Stimulated activated CD8-positive, alpha-beta memory T cell treated with anti-CD3 and anti-CD28 coated beads, Interleukin-7, amount 100 ng/mL, for 1 hour (primary cell): ENCODE measurements at places on chromosomes 7 and 10.

DNA sequence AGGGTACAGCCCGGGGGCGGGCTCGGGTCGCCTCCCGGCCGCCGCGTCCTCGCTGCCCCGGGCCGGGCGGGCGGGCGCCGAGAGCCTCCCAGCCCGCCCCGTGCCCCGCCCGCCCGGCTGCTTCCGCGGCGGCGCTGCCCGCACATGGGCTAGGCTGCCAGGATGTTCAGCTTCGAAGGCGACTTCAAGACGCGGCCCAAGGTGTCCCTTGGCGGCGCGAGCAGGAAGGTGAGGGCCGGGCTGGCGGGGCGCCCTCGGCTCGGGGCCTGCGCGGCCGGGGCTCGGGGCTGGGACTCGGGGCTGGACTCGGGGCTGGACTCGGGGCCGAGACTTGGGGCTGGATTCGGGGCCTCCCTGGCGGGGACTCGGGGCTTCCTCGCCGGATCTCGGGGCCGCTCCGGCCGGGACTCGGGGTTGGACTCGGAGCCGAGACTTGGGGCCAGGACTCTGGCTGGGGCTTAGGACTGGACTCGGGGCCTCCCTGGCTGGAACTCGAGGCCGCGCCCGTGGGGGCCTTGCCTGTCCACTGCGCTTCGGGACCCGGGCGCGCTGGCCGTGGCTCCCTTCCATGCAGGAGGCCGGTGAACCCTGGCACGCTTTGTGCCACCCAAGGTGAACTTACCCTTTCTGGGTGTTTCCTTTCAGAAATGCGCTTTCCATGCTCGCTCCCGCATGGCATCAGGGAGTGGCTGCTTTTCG lies 534 bp downstream of the UBE3C start:
- peak; percentile 34 for DNase-seq

- no peak for DNase-seq
Measured at GRCh38 chr10:45660876-45661411, 11.6 kb downstream of the ZFAND4 start.

- DNase-seq, result no peak
Measured at GRCh38 chr7:99131290-99131689, 12.6 kb downstream of the SMURF1 start.

DNA sequence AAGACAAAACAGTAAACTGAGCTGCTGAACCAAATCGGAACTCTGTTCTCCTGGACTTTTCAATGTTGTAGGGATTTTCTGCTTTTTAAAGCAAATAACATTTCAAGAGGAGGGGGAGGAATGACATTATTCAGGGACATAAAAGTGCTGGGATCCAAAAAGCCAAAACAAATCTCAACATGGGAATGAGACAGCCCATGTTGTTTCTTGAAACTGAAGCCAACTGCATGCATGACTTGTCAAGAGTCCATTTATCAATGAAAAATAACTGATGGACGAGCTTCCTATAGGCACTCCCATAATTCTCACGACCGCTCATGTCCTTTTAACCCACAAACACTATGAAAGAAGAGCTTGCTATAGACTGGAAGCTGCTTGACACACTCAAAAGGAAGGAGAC lies 27.8 kb downstream of the FAM53B start:
- DNase-seq, result no peak

- DNase-seq, result no peak
Measured at GRCh38 chr10:48590945-48591344, 13.9 kb downstream of the ARHGAP22 start.

DNA sequence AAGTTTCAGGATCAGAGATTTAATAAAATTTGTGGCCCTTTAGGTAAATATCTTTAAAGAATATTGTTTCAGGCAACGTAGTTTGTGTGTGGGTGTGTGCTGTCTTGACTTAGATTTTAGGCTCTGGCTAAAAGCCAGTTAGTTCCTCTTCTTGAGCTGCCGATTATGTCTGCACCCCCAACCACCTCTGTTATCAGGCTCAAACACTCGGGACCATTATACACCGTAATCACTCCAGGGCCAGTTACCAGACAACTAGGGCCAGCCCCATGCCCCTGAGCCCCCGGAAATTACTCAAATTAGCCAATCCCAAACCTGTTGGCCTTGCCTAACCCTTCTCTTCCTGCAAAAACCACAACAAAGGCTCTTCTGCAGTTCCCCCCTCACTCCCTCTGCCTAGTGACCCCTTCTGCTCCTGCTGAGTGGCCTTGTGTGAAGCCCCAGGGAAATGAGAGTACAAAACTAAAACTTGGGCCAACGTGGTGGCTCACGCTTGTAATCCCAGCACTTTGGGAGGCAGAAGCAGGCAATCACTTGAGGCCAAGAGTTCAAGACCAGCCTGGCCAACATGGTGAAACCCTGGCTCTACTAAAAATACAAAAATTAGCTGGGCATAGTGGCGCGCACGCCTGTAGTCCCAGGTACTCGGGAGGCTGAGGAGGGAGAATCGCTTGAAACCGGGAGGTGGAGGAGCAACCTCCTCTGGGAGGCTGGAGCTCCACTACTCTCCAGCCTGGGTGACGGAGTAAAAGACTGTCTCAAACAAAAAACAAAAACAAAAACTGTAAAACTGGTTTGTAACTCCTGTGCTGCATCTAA lies 9.2 kb upstream of the HNRNPF start:
- DNase-seq, result no peak

GRCh38 chr10:36057180-36057579 lies 415.1 kb upstream of the FZD8 start:
- no peak for DNase-seq

GRCh38 chr10:11414314-11415038 lies 197.0 kb downstream of the USP6NL start:
- DNase-seq, result no peak

- DNase-seq, result no peak
Measured at GRCh38 chr10:130726996-130727725, 584.4 kb downstream of the TCERG1L start.

GRCh38 chr7:1278543-1278942 lies 45.9 kb downstream of the UNCX start:
- DNase-seq, result no peak

- no peak for DNase-seq
Measured at GRCh38 chr7:122384528-122384927, 80.0 kb upstream of the FEZF1 start.

DNA sequence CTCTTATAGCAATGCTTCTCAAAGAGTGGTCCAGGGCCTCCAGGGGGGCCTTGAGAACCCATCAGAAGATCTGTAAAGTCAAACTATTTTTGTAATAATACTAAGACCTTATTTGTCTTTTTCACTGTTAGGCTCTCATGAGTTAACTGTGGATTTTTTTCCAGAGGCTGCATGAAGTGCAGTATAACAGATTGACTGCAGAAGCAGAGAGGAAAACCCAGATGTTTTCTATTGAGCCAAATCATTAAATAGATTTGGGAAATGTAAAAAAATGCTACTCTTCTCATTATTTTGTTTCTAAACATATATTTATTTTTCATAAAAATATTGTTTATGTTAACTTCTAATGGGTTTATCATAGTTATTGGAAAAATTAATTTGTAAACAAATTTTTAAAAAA lies 589.0 kb upstream of the LRRTM3 start:
- DNase-seq, result no peak

- DNase-seq, result no peak
Measured at GRCh38 chr10:127497685-127498084, 51.4 kb upstream of the NPS start.

- no peak for DNase-seq
Measured at GRCh38 chr10:77026148-77026547, 611.5 kb downstream of the KCNMA1 start.

GRCh38 chr7:74483402-74484336 lies 30.0 kb downstream of the GTF2IRD1 start:
- no peak for DNase-seq

DNA sequence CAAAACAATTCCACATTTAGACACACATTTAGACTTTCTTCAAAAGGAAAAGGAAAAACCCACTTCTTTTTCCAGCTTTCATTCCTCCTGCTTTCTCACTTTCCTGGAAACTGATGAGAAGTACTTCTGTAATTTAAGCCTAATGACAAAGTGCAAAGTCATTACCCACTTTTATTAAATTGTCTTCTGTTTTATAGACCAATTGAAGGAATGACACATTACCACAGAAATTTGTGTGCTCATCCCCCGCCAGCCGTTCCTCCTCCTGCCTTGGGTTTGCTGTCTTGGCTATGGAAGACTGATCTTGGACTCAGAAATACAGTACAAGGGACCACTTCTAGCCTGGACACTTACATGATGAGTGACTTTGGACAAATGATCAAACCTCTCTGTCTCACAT lies 717.8 kb downstream of the SORCS3 start:
- DNase-seq, result no peak

- DNase-seq, result no peak
Measured at GRCh38 chr10:57294698-57295097, 933.6 kb upstream of the ZWINT start.

- no peak for DNase-seq
Measured at GRCh38 chr10:1329622-1330021, 273.4 kb downstream of the WDR37 start.

- no peak for DNase-seq
Measured at GRCh38 chr7:143512488-143513340, 35.0 kb downstream of the TAS2R41 start.

GRCh38 chr7:64313740-64314491 lies at the start of gene ZNF736:
Gene ZNF736, plus strand, starts transcription at chr7:64313961. Its CDS starts 190 bp downstream, at chr7:64314151.
- peak; percentile 71 for DNase-seq

DNA sequence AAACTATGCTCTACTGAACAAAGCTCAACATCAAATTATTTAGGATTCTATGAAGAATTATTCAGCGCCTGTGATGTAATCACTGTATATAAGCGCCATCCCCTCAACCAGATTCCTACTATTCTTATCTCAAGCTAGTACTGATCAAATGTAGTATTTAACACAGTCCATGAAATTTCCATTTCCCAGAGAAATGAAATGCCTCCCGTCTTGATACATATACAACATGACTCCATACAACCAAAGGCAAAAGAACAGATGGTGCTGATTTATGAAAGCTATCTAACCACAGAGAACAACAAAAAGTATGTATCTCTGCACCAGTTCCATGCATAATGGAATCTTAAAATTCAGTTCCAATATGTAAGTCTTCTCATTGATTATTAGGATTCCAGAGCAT lies 406.1 kb downstream of the PARD3 start:
- no peak for DNase-seq

- DNase-seq, result no peak
Measured at GRCh38 chr7:34298492-34299013, 359.5 kb upstream of the NPSR1 start.

GRCh38 chr10:47406548-47406869 lies 22.4 kb upstream of the ZNF488 start:
- DNase-seq, result no peak

- no peak for DNase-seq
Measured at GRCh38 chr7:80277434-80278427, 143.1 kb downstream of the GNAI1 start.

DNA sequence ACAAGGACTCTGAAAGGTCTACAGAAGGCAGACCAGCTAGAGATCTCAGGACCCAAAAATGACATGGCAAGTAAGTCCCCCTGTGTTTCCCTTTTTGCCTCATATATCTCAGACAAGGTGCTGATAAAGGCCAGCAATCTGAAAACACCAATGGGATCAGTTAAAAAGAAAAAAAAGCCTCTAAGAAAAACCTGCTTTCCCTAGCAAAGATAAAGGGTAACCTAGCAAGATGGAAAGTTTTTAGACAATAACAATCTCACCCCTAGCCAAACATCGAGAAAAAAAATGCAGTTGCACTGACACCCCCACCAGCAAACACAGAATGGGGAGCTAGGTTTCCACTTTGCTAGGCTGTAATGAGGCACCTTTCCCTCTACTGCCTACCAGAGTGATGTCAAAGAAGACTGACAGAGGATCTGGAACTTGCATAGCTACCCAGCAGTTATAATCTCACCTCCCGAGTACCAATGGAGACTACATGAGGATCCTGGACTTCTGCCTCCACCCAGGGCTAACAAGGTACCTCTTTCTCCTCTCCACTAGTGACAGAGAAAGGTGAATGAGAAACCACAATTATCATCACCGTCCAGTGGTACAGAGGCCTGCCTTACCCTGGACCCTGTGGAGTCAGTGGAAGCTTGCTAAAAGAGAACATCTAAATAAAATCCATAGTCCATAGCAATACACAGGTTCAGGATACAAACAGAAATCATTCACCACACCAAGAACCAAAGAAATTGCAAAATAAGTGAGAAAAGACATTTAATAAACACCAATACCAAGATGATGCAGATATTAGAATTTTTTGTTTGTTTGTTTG lies 240.8 kb downstream of the ARHGAP12 start:
- DNase-seq, result no peak

DNA sequence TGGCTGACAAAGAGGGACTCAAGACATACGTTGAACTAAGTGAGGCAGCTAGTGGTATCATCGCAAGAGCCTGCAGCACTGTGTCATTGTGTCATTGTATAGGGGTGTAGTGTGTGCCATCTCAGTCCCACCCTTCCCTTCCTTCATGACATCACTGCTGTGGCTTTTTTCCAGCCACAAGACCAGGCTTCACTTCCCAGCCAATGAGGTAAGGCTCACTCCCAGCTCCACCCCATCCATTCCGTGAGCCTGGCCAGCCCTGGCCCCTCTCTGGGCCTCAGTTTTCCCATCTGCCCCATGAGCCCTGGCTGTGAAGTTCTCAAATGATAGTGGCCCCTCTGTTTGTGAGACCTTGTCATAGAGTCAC lies 134.3 kb upstream of the ZMIZ1 start:
- no peak for DNase-seq

DNA sequence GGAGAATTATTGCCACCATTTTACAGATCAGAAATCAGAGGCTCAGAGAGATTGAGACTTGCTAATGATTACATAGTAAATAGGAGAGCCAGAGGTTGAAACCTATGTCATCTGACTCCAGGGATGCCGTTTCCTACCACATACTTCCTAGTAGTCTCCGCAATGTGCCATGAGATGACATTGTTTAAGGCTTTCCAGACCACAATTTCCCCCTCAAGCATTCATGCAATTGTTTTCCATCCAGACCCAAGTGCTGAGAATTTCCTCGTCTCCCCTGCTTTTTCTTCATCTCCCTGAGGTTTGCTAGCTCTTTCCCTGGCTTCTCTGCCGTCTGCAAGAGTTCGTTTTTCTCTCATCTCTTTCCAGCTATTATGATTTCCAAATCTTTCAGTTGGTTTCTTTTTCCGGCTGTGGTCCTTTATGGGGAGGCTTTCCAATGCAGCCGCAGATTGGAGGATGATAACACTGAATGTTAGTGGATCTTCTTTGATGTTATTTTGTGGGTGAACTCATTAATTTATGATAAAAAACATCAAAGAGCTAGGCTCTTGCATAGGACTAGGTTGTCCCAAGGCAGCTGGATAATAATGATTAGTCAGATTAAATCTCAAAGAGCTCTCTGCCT lies 6.9 kb upstream of the GOLGA7B start:
- DNase-seq, result no peak
